Omental fat pad (tissue), 4 donors: ENCODE measurements at places on chromosomes 2 and 18.

DNA sequence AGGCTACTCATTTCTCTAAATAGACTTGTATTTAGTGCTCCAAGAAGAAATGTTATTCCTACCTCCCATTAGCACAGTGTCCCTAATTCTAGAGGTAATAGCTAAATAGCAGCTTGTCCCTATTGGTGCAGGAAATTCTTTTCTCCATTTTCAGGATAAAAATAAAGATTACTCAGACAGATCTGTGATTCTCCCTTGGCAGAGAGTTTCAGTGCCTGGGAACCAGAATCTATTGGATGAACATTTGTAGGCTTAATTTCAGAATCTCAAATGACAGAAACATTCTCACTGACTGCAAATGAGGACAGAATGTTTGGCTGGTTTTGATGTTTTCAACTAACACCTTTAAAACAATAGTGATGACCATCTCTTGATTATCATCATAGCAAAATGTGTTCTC is 33.3 kb upstream of the LGALSL start:
- no peak for DNase-seq

DNA sequence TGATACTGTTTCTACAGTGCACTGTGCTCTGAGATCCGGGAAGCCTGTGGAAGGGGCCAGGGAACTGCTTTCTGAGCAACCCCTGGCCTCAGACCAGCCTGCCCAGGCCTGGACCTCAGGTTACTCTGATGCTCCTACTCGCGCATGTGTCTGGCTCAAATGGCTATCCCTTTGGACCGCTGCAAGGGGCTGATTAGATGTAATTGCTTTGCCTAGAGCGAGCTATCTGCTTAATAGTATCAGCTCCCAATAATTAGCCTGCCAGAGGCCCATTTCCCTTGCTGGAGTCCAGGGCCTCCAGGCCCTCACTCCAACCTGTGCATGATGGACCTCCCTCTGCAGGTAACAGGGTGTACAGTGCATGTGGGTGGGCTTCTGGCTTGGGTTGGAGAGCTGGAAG is 7.2 kb upstream of the KCNK3 start:
- no peak for DNase-seq

DNA sequence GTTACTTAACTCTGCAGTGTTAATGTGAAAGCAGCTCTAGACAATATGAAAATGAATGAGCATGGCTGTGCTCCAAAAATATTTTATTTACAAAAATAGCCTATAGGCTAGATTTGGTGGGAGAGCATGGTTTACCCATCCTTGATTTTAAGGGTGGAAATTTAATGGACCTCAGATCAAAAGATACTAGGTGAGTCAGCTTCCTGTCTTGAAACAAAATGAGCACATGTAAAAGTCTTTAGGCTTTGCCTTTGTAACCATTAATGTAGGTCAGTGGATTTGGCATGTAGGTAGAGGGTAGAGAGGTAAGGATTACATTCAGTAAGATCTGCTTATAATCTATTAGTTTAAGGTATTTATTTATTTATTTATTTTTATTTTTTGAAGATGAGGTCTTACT is 72.7 kb downstream of the GREB1L start:
- no peak for DNase-seq

DNA sequence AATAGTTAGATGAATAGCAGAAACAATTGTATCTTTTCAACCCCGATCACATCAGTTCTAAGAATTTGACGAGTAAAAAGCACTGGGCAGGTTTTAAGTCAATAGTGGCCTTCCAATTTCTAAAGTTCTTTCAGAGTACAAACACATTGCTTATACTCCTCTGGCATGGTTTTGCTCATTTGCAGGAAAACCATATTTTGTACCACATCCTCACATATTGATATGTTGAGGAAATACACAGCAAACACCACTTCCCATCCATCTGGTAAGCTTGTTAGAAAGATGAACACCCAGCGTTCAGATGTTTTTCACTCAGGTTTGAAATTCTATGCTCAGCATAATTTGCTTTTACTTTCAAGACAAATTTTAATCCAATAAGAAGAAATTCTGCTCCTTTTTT is 344.6 kb upstream of the ACVR2A start:
- no peak for DNase-seq

DNA sequence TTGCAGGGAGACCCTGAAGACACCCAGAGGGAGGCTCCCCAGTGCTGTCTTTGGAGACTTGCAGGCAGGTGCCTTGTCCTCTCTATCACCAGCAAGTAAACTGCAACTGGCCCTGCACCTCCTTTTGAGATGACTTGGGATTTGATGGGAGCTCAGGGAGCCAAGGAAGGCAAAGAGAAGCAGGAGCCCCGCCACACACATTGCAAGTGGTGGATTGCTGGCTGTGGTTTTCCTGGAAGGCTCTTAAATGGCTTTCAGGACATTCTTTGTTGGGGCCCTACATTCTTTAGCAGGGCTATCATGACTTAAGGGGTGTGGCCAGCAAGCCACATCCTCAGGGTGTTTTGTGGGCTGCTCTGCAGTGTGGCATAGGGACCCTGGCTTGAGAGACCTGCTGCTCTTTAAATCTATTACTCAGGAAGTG is 39.9 kb upstream of the CDC42EP3 start:
- no peak for DNase-seq

GRCh38 chr2:20465716-20466394 is 19.0 kb downstream of the RHOB start:
- peak; percentile 13 for DNase-seq

DNA sequence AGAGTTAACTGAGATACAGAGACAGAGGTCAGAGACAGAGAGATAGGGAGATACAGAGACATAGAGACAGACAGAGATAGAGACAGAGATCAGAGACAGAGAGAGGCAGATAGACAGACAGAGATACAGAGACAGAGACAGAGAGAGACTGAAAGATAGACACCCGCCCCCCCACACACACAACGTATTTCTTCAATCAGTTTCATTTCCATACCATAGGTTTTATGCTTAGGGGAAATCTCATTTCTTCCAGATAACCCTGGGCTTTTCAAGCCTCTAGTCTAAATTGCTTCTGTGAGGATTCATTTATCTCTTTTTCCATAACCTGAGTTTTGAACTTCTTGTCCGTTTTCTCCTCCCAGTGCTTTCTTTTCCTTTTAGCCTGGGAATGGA is 94.6 kb downstream of the CD8B2 start:
- no peak for DNase-seq

DNA sequence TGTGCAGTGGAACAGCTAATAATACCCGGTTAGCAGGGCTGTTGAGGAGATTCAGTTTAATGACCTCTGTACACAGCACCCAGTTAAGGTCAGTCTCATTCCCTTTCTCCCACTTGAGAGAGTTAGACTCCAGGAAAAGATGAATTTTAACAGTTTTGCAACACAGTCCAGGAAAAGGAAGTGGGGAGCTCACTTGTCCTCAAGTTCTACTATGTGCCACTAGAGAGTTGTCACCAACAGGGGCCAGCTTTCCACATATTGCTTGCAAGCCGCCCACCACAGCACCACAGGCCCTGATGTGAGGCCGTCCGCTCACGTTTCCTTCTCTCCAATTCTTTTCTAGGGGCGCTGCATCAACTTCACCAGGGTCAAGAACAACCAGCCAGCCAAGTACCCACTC is 142.1 kb downstream of the GFPT1 start:
- no peak for DNase-seq

- DNase-seq = no peak
These were observed 10.9 kb downstream of the PGAP1 start for GRCh38 chr2:196915507-196916189.

- no peak for DNase-seq
These were observed 19.5 kb upstream of the FAM136A start for GRCh38 chr2:70321370-70321769.

DNA sequence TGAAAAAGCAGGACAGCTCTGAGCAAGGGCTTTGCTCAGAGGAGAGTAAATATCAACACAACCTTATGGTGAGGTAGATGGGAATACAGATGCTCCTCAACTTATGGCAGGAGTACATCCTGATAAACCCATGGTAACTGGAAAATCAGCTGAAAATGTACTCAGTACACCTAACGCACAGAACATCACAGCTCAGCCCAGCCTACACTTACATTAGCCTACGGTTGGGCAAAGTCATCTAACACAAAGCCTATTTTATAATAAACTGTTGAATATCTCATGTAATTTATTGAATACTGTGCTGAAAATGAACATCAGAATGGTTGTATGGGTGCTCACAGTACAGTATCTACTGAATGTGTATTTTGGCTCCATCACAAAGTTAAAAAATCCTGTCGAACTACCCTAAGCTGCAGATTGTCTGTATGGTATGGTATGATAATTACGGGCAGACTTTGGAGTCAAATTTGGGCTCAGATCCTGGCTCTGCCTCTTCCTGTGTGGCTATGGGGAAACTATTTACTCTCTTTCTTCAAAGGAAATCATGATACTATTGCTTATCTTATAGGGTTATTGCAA is 120.3 kb upstream of the LYPD1 start:
- no peak for DNase-seq

GRCh38 chr2:96819128-96819875 is 3.2 kb downstream of the CNNM3 start:
- no peak for DNase-seq

DNA sequence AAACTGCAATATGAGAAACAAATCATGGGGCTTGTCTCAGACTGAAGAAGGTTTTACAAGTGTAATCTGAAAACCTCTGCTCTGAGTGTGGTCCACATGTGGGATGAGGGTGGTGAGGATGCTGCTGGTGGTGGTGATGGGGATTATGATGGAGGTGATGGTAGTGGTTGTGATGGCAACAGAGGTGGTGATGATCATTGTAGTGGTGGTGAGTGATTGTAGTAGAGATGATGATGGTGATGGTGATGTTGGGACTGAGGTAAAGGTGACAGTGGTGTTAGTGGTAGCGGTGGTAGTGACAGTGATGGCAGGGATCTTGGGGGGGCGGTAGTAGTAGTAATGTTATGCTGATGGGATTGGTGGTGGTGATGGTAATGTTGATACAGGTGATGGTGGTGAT is 217.8 kb downstream of the ANAPC1 start:
- DNase-seq = no peak

GRCh38 chr2:5401115-5401657 is 291.0 kb upstream of the SOX11 start:
- DNase-seq = no peak

DNA sequence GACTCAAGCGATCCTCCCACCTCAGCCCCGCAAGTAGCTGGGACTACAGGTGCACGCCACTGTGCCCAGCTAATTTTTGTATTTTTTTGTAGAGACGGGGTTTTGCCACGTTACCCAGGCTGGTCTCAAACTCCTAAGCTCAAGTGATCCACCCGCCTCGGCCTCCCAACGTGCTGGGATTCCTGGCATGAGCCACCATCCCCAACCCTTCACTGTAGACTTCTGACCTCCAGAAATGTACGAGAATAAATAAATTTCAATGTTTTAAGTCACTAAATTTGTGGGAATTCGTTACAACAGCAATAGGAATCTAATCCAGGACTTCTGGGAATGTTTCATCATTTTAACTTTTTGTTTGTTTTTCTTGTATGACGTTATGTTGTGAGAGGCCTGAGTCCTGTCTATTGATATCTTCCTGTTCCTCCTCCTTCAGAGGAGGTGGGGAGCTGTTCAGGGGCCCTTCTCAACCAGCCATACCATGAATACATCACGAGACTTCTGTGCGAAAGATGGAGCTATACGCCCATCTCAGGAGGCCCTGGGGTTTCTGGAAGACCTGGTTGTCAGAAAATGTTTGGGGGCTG is 40.0 kb downstream of the TEX44 start:
- DNase-seq = no peak

DNA sequence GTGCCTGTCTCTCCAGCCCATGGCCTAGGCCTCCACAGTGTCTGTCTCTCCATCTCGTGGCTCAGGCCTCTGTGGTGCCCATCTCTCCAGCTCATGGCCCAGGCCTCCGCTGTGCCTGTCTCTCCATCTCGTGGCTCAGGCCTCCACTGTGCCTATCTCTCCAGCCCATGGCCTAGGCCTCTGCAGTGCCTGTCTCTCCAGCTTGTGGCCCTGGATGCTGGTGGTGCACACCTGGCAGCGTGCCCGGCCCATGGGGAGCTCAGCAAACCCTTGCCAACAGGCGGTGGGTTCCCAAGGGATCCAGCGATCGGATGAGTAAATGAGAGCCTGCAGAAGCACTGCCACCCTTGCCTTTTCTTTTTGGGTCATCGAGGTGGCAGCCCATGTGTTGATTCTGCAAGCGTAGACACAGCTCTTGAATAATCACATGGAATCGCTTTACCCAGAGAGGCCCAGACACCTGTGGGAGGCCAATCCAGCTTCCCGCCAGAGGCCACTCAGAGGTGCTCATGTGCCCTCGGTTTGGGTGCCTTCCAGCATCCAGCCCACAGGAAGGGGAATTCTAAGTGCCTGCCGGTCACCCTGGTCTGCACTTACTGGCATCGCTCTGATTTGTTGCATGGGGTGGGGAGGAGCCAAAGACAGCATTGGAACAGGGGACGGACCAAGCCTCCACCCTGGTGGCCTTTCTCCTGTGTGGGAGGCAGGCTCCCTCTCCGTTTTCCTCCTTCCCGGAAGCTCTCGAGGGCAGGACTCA is 101.8 kb upstream of the HDAC4 start:
- DNase-seq = no peak

GRCh38 chr2:157419031-157419575 is 24.8 kb downstream of the CYTIP start:
- no peak for DNase-seq

DNA sequence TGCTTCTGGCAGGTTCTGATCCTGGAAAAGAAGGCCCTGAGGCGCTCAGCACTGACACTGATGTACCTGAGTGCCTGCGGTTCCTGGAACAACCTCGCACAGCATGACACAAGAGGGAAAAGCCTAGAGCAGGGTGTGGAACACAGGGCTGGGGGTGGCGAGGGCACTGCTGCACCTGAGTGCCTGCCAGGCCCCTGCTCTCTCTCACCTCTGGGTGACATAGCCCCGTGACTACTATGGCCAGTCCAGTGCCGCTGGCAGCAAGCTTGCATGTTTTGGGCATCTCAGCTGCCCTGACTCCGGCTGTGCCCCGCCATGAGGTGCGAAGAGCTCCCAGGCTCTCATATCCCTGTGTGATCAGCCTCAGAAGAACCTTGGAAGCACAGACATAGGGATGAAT is 825.2 kb upstream of the SALL3 start:
- no peak for DNase-seq

DNA sequence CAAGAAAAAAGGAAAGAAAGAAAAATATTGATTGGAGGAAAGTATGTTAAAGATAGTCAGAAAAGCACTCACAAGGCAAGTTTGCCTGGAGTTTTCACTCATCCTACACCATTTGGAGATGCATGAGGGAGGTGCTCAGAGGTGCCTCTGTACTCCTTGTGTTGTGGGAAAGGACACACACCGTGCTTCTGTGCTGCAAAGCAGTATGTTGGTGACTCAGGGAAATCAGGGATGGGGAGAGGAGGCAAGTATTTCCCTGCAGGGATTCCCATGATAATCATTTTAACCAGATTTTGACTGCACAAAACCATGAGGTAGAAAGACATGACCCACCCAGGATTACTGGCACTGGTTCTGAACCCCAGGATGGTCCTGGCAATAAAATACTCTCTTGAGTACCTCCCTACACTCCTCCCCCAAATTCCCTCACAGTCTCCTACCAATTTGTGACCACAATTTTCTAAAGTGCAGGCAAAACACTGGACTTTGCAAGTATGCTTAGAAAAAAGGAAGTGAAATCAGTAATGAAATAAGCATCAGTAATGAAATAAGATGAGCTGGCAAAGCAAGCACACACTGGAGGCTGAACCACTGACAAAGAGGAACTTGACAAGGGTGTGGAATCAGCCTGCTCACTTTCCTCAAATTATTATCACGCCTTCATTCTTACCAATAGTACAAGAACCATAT is 155.5 kb upstream of the ACVR2A start:
- no peak for DNase-seq

- no peak for DNase-seq
These were observed 133.6 kb downstream of the FIGN start for GRCh38 chr2:163602196-163602595.
